Activated T-cell treated with anti-CD3 and anti-CD28 coated beads, Interleukin-2, amount 50 U/mL, for 72 hours (primary cell): ENCODE measurements at places on chromosomes 12 and 14. TPM values are rescaled to one million over a fixed set of nuclear protein-coding genes. Genes with fewer than 3 reads are reported as not detected.

The DNAL1 gene
- 8.3 TPM for total RNA-seq

The PROX2 gene
- total RNA-seq: 0.23 TPM

The TOMM20L gene
- not detected for total RNA-seq

The ARHGAP9 gene
- total RNA-seq: 153 TPM

The KRT83 gene
- total RNA-seq: not detected

DNA sequence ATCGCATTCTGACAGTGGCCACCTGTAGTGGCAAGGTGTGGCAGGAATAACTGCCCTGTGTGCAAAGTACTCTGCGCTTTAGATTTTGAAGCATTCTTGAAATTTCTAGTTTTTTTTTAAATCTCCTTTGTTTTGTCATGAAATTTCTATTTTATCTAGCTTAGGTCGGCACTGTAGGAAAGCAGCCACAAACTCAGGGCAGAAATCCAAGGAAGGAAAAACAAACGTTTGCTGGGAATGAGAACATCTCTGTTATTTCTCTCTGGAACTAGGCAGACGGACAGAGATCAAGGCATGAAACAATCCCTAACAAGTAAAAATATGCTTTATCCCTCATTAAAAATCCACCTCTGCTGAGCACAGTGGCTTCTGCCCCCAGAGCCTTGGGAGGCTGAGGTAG lies 1.3 kb upstream of the NR2C1 start:
- H3K4me1 ChIP-seq: peaks cover 17% of the 10 kb centered on the region
- H3K36me3 ChIP-seq: no peaks in the 10 kb centered on the region
- H3K4me3 ChIP-seq: no peak overlapping the region

DNA sequence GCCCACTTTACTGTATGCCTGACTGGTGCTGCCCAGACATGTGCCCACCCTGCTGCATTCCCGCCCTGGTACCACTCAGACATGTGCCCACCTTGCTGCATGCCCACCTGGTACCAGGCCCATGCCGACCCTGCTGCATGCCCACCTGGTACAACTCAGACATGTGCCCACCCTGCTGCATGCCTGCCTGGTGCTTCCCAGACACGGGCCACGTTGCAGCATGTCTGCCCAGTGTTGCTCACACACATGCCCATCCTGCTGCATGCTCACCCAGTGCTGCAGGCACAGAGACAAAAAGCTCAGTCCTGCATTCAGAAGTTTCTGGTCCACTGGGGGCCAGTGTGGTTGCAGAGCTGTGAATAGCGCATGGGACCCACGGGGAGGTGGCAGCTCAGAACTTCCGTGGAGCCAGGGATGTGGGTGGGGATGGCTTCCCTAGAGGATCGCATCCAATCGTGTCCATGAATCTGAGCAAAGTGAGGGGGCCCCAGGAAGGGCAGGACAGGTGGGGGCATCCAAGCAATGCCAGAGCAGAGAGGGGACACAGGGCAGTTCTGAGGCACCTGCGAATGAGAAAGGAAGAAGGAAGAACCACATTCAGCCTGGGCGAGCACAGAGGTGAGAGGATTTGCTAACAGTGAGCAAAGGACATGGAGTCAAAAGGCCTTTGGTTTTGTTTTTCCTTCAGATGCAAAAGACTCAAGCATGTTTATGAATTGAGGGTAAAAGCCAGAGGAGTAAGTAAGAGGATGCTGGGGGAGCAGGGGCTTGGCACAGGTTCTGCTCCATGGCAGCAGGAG lies 175.9 kb upstream of the C14orf180 start:
- H3K4me1 ChIP-seq: peaks cover 12% of the 10 kb centered on the region
- H3K4me3 ChIP-seq: no peak overlapping the region
- H3K36me3 ChIP-seq: peaks cover 1% of the 10 kb centered on the region
- DNase-seq: no peak
- H3K27ac ChIP-seq: no peak overlapping the region

GRCh38 chr12:45339035-45339434 lies 123.1 kb downstream of the ANO6 start:
- no peaks in the 10 kb centered on the region for H3K4me1 ChIP-seq
- DNase-seq: no peak
- no peak overlapping the region for H3K27ac ChIP-seq

- H3K36me3 ChIP-seq: no peaks in the 10 kb centered on the region
- no peaks in the 10 kb centered on the region for H3K4me1 ChIP-seq
- no peaks in the 10 kb centered on the region for H3K27me3 ChIP-seq
- no peak overlapping the region for H3K4me3 ChIP-seq
- H3K27ac ChIP-seq: no peak overlapping the region
Observed at GRCh38 chr12:23921099-23921856, 28.2 kb downstream of the SOX5 start.
